ENCODE measurements at places on chromosomes 12 and 14. TPM values are rescaled to one million over a fixed set of nuclear protein-coding genes. Genes with fewer than 3 reads are reported as not detected.

Gene PPP1R36
- total RNA-seq: 0.36 TPM

Gene TMPRSS12
- total RNA-seq: not detected

DNA sequence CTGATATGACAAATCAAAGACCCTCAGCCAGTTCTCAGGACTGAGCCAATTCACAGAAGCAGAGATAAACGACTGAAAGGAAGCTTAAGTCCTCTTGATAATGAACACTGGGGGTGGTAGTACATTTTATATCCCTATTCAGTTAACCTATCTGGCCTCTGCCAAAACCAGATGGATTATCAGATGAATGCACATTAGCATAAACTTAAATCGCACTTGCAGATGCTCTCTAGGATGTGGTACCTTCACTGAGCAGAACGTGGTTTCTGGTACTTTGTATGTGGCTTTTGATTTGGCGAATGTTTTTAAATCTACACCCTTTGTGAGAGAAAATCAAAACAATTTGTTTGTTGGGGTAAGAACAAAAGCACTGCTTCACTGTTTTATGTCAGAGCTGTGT, 21.1 kb upstream of the TAS2R14 start:
- no peak for DNase-seq
- no peaks in the 10 kb centered on the region for H3K27me3 ChIP-seq
- no peaks in the 10 kb centered on the region for H3K4me1 ChIP-seq
- H3K36me3 ChIP-seq: no peaks in the 10 kb centered on the region
- H3K27ac ChIP-seq: no peak overlapping the region
- H3K4me3 ChIP-seq: no peak overlapping the region

DNA sequence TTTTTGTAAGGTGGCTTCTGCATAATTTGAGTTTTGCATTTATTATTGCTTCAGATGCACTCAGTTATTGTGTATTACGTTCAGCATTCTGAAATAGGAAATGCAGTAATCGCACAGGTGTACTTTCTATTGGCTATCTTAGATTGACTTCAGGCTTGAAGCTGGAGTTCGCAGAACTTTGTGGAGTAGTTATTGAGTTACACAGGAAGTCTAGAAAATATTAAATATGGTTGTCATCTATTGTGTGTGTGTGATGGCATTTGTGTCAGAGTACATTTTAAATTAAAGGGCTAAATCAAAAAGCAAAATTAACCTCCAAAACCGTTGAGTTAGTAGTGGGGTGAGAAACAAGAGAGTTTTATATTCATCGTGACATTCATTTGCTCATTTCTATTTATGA, 2.7 kb downstream of the ARID2 start:
- no peaks in the 10 kb centered on the region for H3K27me3 ChIP-seq
- peaks cover 58% of the 10 kb centered on the region for H3K4me1 ChIP-seq
- no peak for DNase-seq

GRCh38 chr12:89941436-89941835, 232.8 kb upstream of the ATP2B1 start:
- no peaks in the 10 kb centered on the region for H3K36me3 ChIP-seq
- H3K27me3 ChIP-seq: no peaks in the 10 kb centered on the region
- no peak overlapping the region for H3K27ac ChIP-seq
- no peak overlapping the region for H3K4me3 ChIP-seq
- H3K4me1 ChIP-seq: peaks cover 3% of the 10 kb centered on the region

- DNase-seq: no peak
- no peak overlapping the region for H3K4me3 ChIP-seq
- peaks cover 4% of the 10 kb centered on the region for H3K27me3 ChIP-seq
- H3K4me1 ChIP-seq: peaks cover 29% of the 10 kb centered on the region
- peak overlapping the region; percentile 76 for H3K27ac ChIP-seq
Measured at GRCh38 chr12:96070670-96071279, 35.4 kb upstream of the LTA4H start.

GRCh38 chr14:43792980-43793379, 714.1 kb downstream of the FSCB start:
- no peak overlapping the region for H3K4me3 ChIP-seq
- H3K27me3 ChIP-seq: no peaks in the 10 kb centered on the region
- DNase-seq: no peak
- no peaks in the 10 kb centered on the region for H3K36me3 ChIP-seq
- no peak overlapping the region for H3K27ac ChIP-seq
